Spleen (tissue), 13 donors: ENCODE measurements at places on chromosomes 16 and 17.
A peak's percentile ranks its signal among the peaks of the same experiment; 100 is the strongest.

- no peaks in the 10 kb centered on the region for H3K27me3 ChIP-seq
- no peaks in the 10 kb centered on the region for H3K36me3 ChIP-seq
- DNase-seq: no peak
Observed at GRCh38 chr17:36118477-36119353, 15.1 kb downstream of the CCL4 start.

GRCh38 chr17:32259586-32259985, 6.0 kb upstream of the RHBDL3 start:
- H3K4me3 ChIP-seq: no peak overlapping the region
- H3K4me1 ChIP-seq: no peaks in the 10 kb centered on the region
- H3K27ac ChIP-seq: no peak overlapping the region
- peak; percentile 17 for DNase-seq
- H3K36me3 ChIP-seq: no peaks in the 10 kb centered on the region

- H3K4me3 ChIP-seq: no peak overlapping the region
- no peak overlapping the region for H3K27ac ChIP-seq
- H3K36me3 ChIP-seq: no peaks in the 10 kb centered on the region
Observed at GRCh38 chr17:80870401-80870800, 121.2 kb upstream of the CHMP6 start.

DNA sequence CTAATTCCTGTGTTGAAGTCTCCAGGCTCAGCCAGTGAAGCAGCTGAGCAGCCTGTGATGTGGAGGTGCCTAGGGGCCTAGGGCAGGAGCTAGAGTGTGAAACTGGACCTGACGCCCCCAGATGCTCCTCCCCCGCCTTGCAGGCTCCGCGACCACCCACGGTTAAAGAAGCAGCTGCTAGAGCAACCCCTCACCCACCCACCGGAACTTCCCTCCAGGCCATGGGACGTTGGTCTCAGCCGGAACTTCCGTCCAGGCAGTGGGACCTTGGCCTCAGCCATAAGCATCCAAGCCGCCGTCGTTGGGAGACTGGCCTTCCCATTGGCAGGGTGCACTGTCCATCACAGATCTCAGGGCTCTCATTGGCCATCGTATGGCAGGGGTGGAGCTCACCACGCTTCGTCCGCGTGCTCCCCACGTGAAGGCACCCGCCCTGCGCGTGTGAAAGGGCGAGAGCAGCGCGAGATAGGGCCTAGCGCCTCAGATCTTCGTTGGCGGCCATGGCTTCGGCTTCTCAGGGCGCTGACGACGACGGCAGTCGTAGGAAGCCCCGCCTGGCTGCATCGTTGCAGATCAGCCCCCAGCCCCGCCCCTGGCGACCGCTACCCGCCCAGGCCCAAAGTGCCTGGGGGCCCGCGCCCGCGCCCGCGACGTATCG, at the start of gene ADAD2:
Gene ADAD2 (plus strand): TSS at position 427 of the 658 bp plus-strand sequence. CDS start 74 bp downstream, at position 501.
- no peaks in the 10 kb centered on the region for H3K36me3 ChIP-seq
- no peak for DNase-seq
- no peak within 1 kb of the TSS for H3K27ac ChIP-seq
- no peaks in the 10 kb centered on the region for H3K27me3 ChIP-seq
- no peak within 1 kb of the TSS for H3K4me3 ChIP-seq
- H3K4me1 ChIP-seq: peaks cover 24% of the 10 kb centered on the region

DNA sequence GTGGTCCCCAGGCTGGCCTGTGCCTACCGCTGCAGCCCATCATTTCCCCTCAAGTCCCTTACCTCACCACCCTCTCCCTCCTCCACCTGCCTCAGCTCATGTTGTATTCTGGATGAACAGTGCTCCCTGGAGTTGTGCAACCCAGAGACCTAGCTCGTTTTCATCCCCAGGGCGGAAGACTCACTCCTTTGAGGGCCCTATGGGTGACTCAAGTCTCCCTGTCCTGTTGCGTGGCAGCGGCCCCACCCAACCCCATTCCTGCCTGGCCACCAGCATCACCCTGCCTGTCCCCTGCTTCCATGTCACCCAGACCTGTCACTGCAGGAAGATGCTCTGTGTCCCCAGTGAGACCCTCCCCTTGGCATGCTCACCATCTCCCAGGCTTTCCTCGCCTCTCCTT, 3.3 kb downstream of the ALOX12B start:
- no peak overlapping the region for H3K27ac ChIP-seq
- H3K27me3 ChIP-seq: no peaks in the 10 kb centered on the region
- H3K4me1 ChIP-seq: peaks cover 18% of the 10 kb centered on the region
- no peak for DNase-seq
- H3K4me3 ChIP-seq: no peak overlapping the region

GRCh38 chr16:89613231-89613953, at the start of gene DPEP1:
Gene DPEP1, plus strand, starts transcription at chr16:89613642. Its CDS starts 16,769 bp downstream, at chr16:89630411.
- no peaks in the 10 kb centered on the region for H3K36me3 ChIP-seq
- no peak within 1 kb of the TSS for H3K27ac ChIP-seq
- no peak within 1 kb of the TSS for H3K4me3 ChIP-seq
- H3K4me1 ChIP-seq: no peaks in the 10 kb centered on the region
